ENCODE measurements at places on chromosomes 11 and 22. TPM values are rescaled to one million over a fixed set of nuclear protein-coding genes. Genes with fewer than 3 reads are reported as not detected.
A peak's percentile ranks its signal among the peaks of the same experiment; 100 is the strongest.

Gene ARHGAP8
- 1.1 TPM for total RNA-seq

- no peak overlapping the region for H3K4me3 ChIP-seq
- H3K36me3 ChIP-seq, result peaks cover 8% of the 10 kb centered on the region
- peaks cover 3% of the 10 kb centered on the region for H3K4me1 ChIP-seq
- DNase-seq, result no peak
- no peak overlapping the region for H3K27ac ChIP-seq
Measured at GRCh38 chr11:111734954-111735261, 31.3 kb downstream of the PPP2R1B start.

DNA sequence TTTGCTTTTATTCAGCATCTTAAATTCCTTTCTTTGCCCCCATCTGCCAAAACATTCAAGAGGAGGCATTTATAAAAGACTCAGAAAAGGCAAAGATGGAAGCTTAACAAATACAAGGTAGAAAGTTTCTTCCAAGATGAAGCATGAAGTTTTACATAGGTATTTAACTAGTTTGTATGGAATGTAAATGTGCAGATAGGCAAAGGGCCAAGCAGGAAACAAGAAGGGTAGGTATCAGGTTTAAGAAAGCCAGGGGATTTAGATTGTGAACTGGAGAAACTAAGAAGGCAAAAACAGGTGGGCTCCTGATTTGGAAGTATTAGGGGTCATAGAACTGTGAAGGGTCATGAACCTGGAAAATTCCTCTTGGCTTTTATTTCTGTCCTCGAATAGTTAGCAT is 62.6 kb downstream of the PPP2R1B start:
- peaks cover 12% of the 10 kb centered on the region for H3K4me1 ChIP-seq
- DNase-seq, result no peak
- H3K27ac ChIP-seq, result no peak overlapping the region
- no peak overlapping the region for H3K4me3 ChIP-seq

- DNase-seq, result peak; percentile 90
- H3K4me3 ChIP-seq, result peak overlapping the region; percentile 27
- H3K27me3 ChIP-seq, result no peaks in the 10 kb centered on the region
- H3K4me1 ChIP-seq, result peaks cover 13% of the 10 kb centered on the region
- no peak overlapping the region for H3K27ac ChIP-seq
Measured at GRCh38 chr11:57311109-57311936, 13.4 kb downstream of the TNKS1BP1 start.

- no peak for DNase-seq
- H3K4me1 ChIP-seq, result no peaks in the 10 kb centered on the region
- no peak overlapping the region for H3K27ac ChIP-seq
- peaks cover 14% of the 10 kb centered on the region for H3K36me3 ChIP-seq
- no peak overlapping the region for H3K4me3 ChIP-seq
Measured at GRCh38 chr11:73907191-73907590, 30.4 kb downstream of the PAAF1 start.

DNA sequence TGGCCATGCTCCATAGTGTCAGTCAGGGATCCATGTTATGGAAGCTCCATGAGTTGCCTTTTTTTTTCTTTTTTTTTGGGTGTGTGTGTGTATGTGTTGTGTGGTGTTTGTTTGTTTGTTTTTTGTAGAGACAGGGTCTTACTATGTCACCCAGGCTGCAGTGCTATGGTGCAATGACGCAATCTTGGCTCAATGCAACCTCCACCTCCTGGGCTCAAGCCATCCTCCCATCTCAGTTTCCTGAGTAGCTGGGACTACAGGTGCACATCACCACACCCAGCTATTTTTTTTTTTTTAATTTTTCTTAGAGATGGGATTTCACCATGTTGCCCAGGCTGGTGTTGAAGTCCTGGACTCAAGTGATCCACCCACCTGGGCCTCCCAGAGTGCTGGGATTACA is 1.1 kb upstream of the TRIM22 start:
- no peaks in the 10 kb centered on the region for H3K27me3 ChIP-seq
- H3K4me3 ChIP-seq, result no peak overlapping the region
- H3K27ac ChIP-seq, result peak overlapping the region; percentile 63

Gene GAL3ST3
- not detected for total RNA-seq

GRCh38 chr11:47020793-47021526 is 84.4 kb downstream of the CSTPP1 start:
- DNase-seq, result no peak
- H3K4me3 ChIP-seq, result no peak overlapping the region
- H3K27me3 ChIP-seq, result no peaks in the 10 kb centered on the region
- peaks cover 4% of the 10 kb centered on the region for H3K4me1 ChIP-seq
- H3K27ac ChIP-seq, result no peak overlapping the region

Gene MTCH2
- 100 TPM for total RNA-seq

GRCh38 chr22:29171721-29172120 is 34.0 kb upstream of the EMID1 start:
- H3K27ac ChIP-seq, result no peak overlapping the region
- peaks cover 12% of the 10 kb centered on the region for H3K4me1 ChIP-seq
- peaks cover 2% of the 10 kb centered on the region for H3K36me3 ChIP-seq
- DNase-seq, result no peak

DNA sequence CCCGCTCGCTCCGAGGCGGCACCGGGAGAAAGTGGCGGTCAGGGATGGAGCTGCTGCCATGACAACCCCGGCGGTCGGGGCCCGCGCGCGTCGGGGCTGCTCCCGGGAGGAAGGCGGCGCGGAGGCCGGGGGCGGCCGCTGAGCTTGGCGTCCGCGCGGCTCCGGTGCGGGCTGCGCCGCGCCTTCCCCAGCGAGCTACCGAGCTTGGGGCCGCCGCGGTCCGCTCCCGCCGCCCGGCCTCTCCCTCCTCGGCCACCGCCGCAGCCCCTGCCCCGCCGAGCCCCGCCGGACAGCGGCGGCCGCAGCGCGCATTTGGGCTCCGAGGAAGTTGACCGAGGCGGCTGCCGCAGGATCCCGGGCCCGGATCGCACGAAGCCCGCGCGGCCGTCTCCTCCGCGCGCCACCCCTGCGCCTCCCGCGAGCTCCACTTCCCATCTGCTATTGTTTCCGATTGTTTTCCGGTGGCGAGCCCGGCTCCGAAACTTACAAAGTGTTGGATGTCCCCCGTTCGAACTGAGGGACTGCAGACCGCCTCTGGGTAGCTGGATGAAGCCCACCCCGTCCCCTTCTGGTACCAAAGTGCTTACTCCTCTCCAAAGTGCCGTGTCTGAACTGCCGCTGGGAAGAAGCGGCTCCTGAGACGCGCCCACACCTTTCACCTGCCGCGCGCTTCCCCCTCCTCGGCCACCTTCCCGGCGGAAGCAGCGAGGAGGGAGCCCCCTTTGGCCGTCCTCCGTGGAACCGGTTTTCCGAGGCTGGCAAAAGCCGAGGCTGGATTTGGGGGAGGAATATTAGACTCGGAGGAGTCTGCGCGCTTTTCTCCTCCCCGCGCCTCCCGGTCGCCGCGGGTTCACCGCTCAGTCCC is 540.3 kb downstream of the NTM start:
- no peaks in the 10 kb centered on the region for H3K36me3 ChIP-seq
- H3K4me3 ChIP-seq, result no peak overlapping the region
- H3K27ac ChIP-seq, result peak overlapping the region; percentile 54
- DNase-seq, result no peak
- H3K27me3 ChIP-seq, result peaks cover 31% of the 10 kb centered on the region
- H3K4me1 ChIP-seq, result no peaks in the 10 kb centered on the region

- H3K36me3 ChIP-seq, result no peaks in the 10 kb centered on the region
- H3K27ac ChIP-seq, result no peak overlapping the region
- H3K4me3 ChIP-seq, result no peak overlapping the region
- H3K4me1 ChIP-seq, result no peaks in the 10 kb centered on the region
- no peak for DNase-seq
Measured at GRCh38 chr11:69476509-69476961, 4.9 kb upstream of the LINC01488 start.

GRCh38 chr11:4085575-4085974 is 9.0 kb upstream of the RRM1 start:
- H3K36me3 ChIP-seq, result peaks cover 34% of the 10 kb centered on the region
- H3K4me3 ChIP-seq, result no peak overlapping the region
- no peaks in the 10 kb centered on the region for H3K27me3 ChIP-seq
- H3K4me1 ChIP-seq, result peaks cover 30% of the 10 kb centered on the region
- no peak for DNase-seq
- H3K27ac ChIP-seq, result no peak overlapping the region

DNA sequence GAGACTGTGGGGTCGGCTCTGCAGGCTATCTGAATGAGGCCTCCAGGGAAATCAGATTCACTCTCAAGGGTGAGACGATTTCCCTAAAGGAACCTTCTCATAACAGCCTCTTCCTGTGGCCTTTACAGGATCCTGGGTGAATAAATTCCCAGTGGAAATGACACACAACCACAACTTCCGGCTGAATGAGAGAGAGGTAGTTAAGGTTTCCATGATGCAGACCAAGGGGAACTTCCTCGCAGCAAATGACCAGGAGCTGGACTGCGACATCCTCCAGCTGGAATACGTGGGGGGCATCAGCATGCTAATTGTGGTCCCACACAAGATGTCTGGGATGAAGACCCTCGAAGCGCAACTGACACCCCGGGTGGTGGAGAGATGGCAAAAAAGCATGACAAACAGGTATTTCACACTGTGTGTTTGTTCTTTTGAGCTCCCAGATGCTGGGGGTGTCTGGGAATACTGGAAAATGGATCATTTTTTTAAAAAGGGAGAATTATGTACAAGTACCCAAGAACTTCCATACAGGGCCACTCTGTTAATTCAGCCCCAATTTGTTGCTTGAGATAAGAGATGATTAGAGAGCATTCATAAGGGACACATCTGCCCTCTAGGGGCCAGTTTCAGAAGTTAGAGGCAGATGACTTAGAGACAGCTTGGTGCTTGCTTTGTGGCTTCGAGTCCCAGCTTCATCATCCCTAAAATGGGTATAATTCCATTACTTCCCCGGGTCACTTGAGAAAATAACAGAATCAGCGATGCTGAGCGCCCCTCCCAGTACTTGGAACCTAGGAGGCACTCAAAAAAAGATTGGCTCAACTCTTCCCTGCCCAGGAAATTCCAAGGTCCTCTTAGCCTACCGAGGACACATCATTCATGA is 10.2 kb downstream of the SERPIND1 start:
- no peak overlapping the region for H3K4me3 ChIP-seq
- no peak overlapping the region for H3K27ac ChIP-seq
- peak; percentile 72 for DNase-seq
- H3K4me1 ChIP-seq, result peaks cover 14% of the 10 kb centered on the region
- H3K27me3 ChIP-seq, result no peaks in the 10 kb centered on the region

Gene APOBEC3H
- 137 TPM for total RNA-seq

DNA sequence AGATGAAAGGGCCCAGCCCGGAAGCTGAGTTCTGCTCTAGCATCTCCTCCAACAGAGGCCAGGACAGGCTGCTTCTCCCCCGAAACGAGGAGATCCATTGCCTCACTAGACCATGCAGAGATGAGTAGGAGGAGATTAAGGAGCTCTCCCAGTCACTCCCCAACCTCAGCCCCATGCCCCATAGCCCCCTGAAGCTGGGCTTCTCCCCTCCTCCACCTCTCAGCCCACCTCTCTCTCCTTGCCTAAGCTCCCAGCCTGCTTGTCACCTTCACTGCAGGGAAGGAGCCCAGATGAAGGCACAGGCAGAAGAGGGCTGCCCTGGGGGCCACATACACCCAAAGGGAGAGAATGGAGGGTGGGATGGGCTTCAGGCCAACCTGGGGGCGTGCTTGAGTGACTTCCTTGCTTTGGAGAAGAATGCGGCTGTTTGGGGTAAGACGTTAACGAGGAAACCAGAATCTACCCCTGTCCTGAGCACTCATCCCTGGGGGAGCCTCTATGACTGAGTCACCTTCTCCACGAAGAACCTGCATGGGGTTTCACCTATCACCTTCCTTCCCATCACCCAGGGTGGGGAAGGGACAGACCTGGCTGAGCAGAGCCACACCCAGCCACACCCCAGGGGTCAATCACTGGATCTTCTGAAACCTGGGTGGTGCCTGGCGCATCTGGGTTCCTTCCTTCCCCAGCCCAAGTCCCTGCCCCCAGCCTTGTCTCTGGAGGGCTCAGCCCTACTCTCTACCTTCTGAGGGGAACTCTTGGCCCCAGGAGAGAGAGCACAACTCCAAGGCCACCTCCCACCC is 11.6 kb upstream of the GNAZ start:
- no peak overlapping the region for H3K27ac ChIP-seq
- H3K27me3 ChIP-seq, result peaks cover 16% of the 10 kb centered on the region
- peak; percentile 34 for DNase-seq
- no peaks in the 10 kb centered on the region for H3K4me1 ChIP-seq

Gene SERPING1
- total RNA-seq, result not detected

GRCh38 chr22:46665151-46665695 is 45.0 kb downstream of the GRAMD4 start:
- H3K4me1 ChIP-seq, result peaks cover 13% of the 10 kb centered on the region
- no peak for DNase-seq
- H3K27ac ChIP-seq, result no peak overlapping the region
- no peak overlapping the region for H3K4me3 ChIP-seq
- no peaks in the 10 kb centered on the region for H3K27me3 ChIP-seq

Gene BIK
- 1.5 TPM for total RNA-seq

- H3K27me3 ChIP-seq, result no peaks in the 10 kb centered on the region
- DNase-seq, result no peak
- no peak overlapping the region for H3K27ac ChIP-seq
- H3K4me1 ChIP-seq, result no peaks in the 10 kb centered on the region
- no peak overlapping the region for H3K4me3 ChIP-seq
Measured at GRCh38 chr11:69651834-69652620, 11.1 kb downstream of the CCND1 start.

Gene ROBO4
- total RNA-seq, result not detected

- peaks cover 84% of the 10 kb centered on the region for H3K27me3 ChIP-seq
- peaks cover 2% of the 10 kb centered on the region for H3K36me3 ChIP-seq
- H3K4me1 ChIP-seq, result peaks cover 29% of the 10 kb centered on the region
- no peak for DNase-seq
Measured at GRCh38 chr11:31809857-31810778, 1.0 kb downstream of the PAX6 start.

GRCh38 chr22:31339148-31339832 is 6.9 kb downstream of the PATZ1 start:
- no peak for DNase-seq
- H3K27me3 ChIP-seq, result no peaks in the 10 kb centered on the region
- H3K4me1 ChIP-seq, result peaks cover 55% of the 10 kb centered on the region
- peaks cover 21% of the 10 kb centered on the region for H3K36me3 ChIP-seq
- peak overlapping the region; percentile 9 for H3K27ac ChIP-seq
- H3K4me3 ChIP-seq, result no peak overlapping the region
